ENCODE measurements at places on chromosomes 7 and 10. TPM values are rescaled to one million over a fixed set of nuclear protein-coding genes. Genes with fewer than 3 reads are reported as not detected.

Gene SLC26A3
- total RNA-seq, result not detected

Gene HK1
- 301 TPM for total RNA-seq

Gene XRCC2
- 1.6 TPM for total RNA-seq

Gene BTBD16
- total RNA-seq, result 0.40 TPM

Gene PTER
- total RNA-seq, result 11.5 TPM

Gene GNGT1
- not detected for total RNA-seq

Gene DNAJC1
- 47.6 TPM for total RNA-seq

Gene TMEM273
- 0.37 TPM for total RNA-seq

Gene PRSS1
- not detected for total RNA-seq

Gene HTR7
- total RNA-seq, result 3.4 TPM

Gene CCAR1
- total RNA-seq, result 25.9 TPM

Gene NKX2-3
- total RNA-seq, result not detected

Gene PNLIPRP3
- not detected for total RNA-seq

Gene CCL26
- total RNA-seq, result not detected

Gene DGKB
- total RNA-seq, result not detected

Gene HABP2
- total RNA-seq, result not detected

Gene CXCL12
- total RNA-seq, result 1,285 TPM

Gene ITGB8
- 5.7 TPM for total RNA-seq

Gene TSPAN13
- total RNA-seq, result 1.6 TPM

Gene KNDC1
- total RNA-seq, result 0.12 TPM

Gene SPDYE2B
- not detected for total RNA-seq

Gene INA
- 0.44 TPM for total RNA-seq

Gene VSTM2A
- not detected for total RNA-seq

Gene FOXI2
- total RNA-seq, result not detected

Gene ITGA8
- 289 TPM for total RNA-seq

Gene ANKRD61
- total RNA-seq, result 0.26 TPM

Gene DRGX
- not detected for total RNA-seq

Gene AKR1C1
- total RNA-seq, result 330 TPM

Gene SPDYE11
- total RNA-seq, result not detected

Gene FAM221A
- 1.5 TPM for total RNA-seq

Gene NUDCD3
- 143 TPM for total RNA-seq

Gene PRSS37
- not detected for total RNA-seq

Gene HTR5A
- not detected for total RNA-seq

Gene CD36
- 0.13 TPM for total RNA-seq

Gene SCIN
- under 0.01 TPM for total RNA-seq

Gene NAT16
- not detected for total RNA-seq

Gene CTTNBP2
- total RNA-seq, result 1.9 TPM

Gene EXOSC1
- 27.9 TPM for total RNA-seq

Gene RELN
- total RNA-seq, result 1.3 TPM

Gene GARIN1A
- total RNA-seq, result 1.6 TPM

Data from aortic smooth muscle cell (primary cell).